GM12878 (cell line): ENCODE measurements at places on chromosomes 3 and 15. TPM values are rescaled to one million over a fixed set of nuclear protein-coding genes. Genes with fewer than 3 reads are reported as not detected.

The FGD5 gene
- total RNA-seq, result 0.11 and 0.13 TPM in 2 replicates

The ULK4 gene
- 6.1 and 6.2 TPM in 2 replicates for total RNA-seq

The SMCO1 gene
- total RNA-seq, result not detected in 2 replicates

The LRRIQ4 gene
- total RNA-seq, result 0.15 and 0.21 TPM in 2 replicates

The SKOR1 gene
- total RNA-seq, result 0.35 and 0.36 TPM in 2 replicates

The POPDC2 gene
- 3.5 and 3.9 TPM in 2 replicates for total RNA-seq
